Activated T-cell treated with anti-CD3 and anti-CD28 coated beads, Interleukin-2, amount 50 U/mL, for 72 hours (primary cell): ENCODE measurements at places on chromosomes 1 and 21. TPM values are rescaled to one million over a fixed set of nuclear protein-coding genes. Genes with fewer than 3 reads are reported as not detected.

NPHS2 gene
- total RNA-seq = not detected

PODN gene
- not detected for total RNA-seq

VAV3 gene
- total RNA-seq = 2.8 TPM

LHX8 gene
- not detected for total RNA-seq

TAS1R1 gene
- not detected for total RNA-seq

SLC35E2B gene
- 42.0 TPM for total RNA-seq

PDE9A gene
- 19.3 TPM for total RNA-seq

TMEM125 gene
- total RNA-seq = not detected

SELL gene
- 211 TPM for total RNA-seq

GRCh38 chr1:17978016-17978415 is 129.6 kb upstream of the IGSF21 start:
- H3K27me3 ChIP-seq = peaks cover 6% of the 10 kb centered on the region
- H3K4me3 ChIP-seq = no peak overlapping the region
- DNase-seq = no peak
- no peak overlapping the region for H3K27ac ChIP-seq
- no peaks in the 10 kb centered on the region for H3K4me1 ChIP-seq

DNA sequence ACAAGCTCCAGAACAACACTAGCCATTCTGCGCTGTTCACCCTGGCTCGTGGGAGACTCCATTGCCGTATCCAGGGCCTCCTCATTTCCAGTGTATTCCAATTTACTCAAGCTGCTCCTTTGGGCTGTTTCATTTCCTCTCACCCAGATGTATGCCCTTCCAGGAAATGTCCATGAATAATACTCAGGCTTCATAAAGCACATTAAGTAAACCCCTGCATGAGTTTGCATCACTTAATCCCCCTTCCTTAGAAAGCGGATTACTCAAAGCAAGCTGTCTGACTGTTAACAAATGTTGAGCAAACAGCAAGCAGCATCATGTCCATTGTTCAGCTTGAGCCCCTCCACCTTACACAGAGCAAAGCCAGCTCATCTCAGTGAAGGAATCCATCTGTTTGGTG is 403.6 kb upstream of the PBX1 start:
- H3K4me3 ChIP-seq = no peak overlapping the region
- no peaks in the 10 kb centered on the region for H3K27me3 ChIP-seq
- no peak for DNase-seq
- no peaks in the 10 kb centered on the region for H3K36me3 ChIP-seq
- H3K27ac ChIP-seq = no peak overlapping the region

DNA sequence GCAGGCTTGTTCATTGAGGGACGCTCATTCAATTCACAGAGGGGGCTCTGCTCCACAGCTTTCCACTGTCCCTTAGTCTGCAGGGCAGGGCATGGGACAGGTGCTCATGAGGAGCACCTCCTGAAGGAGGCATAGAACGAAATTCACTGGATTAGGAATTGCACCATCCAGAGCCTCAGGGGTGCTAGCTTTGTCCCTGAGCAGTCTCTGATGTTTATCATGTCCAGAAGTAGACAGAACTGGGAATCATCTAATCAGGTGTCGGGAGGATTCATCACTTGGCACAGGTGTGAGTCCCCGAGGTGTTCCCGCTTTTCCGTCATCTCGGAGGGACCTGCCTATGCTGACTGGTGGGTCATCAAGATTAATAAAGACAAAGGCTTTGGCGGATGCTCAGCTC is 321.4 kb downstream of the AJAP1 start:
- no peak for DNase-seq
- no peak overlapping the region for H3K27ac ChIP-seq
- no peaks in the 10 kb centered on the region for H3K36me3 ChIP-seq
- H3K4me3 ChIP-seq = no peak overlapping the region
- H3K27me3 ChIP-seq = no peaks in the 10 kb centered on the region

DNA sequence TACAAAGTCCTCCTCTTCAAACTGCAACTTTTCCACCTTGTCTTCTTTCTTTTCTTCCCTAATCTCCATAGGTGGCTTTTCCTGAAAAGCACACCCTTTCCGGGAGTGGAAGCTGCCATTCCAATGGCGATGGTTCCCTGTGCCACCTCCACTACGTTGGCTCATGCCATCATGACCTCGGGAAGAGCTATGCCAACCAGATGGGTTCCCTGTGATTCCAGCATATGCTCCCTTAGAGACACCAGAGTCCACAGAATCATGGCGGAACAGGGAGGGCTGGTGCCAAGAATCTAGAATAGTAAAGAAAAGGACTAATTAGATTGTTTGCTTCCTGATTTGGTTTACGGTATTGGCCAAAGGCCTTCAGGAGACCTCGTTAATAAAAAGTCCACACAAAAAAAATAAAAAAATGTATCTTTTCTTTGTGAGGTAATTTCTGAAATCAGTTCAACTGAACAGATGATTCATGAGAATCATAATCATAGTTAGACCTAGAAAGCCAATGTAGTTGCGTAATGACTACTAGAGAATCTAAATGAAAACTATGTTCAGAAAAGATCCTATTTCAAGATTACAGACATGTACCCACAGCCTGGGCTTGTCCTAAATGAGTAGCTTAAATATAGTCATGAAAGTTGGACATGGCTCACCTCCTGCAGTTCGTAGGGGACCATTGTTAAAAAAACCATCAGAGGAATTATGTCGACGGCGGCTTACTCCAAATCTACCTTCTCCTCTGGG is 30.9 kb upstream of the CCDC17 start:
- peaks cover 9% of the 10 kb centered on the region for H3K36me3 ChIP-seq
- H3K27ac ChIP-seq = peak overlapping the region; percentile 80
- peaks cover 27% of the 10 kb centered on the region for H3K4me1 ChIP-seq
- H3K27me3 ChIP-seq = no peaks in the 10 kb centered on the region

DNA sequence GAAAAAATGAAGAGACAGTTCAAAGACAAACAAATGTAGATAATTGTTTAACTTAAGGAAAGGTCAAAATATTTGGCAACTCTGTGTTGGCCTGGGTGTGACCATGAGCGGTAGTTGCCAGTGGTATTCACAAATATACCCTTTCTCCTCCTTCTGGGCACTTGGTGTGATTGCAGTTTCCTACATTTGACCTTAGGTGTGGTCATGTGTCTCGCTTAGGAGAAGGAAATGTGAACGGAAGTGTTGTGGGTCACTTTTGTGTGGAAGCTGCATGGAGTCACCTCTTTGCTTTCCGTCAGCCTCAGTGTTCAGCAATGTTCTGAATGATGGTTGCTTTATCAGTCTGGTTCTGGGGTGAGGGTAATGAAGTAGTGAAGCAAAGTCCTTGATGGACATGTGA is 3.4 kb upstream of the PCSK9 start:
- no peaks in the 10 kb centered on the region for H3K36me3 ChIP-seq
- H3K4me3 ChIP-seq = no peak overlapping the region
- H3K4me1 ChIP-seq = peaks cover 7% of the 10 kb centered on the region
- H3K27me3 ChIP-seq = peaks cover 66% of the 10 kb centered on the region
- H3K27ac ChIP-seq = no peak overlapping the region
- DNase-seq = no peak

GRCh38 chr1:41681331-41682098 is 197.0 kb upstream of the EDN2 start:
- peaks cover 88% of the 10 kb centered on the region for H3K4me1 ChIP-seq
- DNase-seq = no peak
- no peak overlapping the region for H3K4me3 ChIP-seq
- no peaks in the 10 kb centered on the region for H3K27me3 ChIP-seq

DNA sequence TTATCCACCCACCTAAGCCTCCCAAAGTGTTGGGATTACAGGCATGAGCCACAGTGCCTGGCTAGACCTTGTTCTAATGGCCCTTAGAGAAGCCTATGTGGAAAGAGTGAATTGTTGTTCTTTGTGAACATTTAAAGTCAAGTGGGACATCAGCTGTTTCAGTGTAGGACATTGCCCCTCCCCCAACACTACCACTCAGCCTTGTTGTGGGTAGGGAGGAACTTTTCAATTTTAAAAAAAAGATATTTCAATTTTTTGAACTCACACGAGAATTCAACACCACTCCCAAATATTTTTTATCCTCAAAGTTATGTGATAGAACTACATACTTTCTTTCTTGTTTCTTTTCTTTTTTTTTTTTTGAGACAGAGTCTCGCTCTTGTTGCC is 36.7 kb upstream of the TMEM222 start:
- H3K36me3 ChIP-seq = no peaks in the 10 kb centered on the region
- no peak overlapping the region for H3K27ac ChIP-seq
- H3K27me3 ChIP-seq = no peaks in the 10 kb centered on the region
